Kidney glomerular epithelial cell (primary cell): ENCODE measurements at places on chromosomes 11 and 22.

DNA sequence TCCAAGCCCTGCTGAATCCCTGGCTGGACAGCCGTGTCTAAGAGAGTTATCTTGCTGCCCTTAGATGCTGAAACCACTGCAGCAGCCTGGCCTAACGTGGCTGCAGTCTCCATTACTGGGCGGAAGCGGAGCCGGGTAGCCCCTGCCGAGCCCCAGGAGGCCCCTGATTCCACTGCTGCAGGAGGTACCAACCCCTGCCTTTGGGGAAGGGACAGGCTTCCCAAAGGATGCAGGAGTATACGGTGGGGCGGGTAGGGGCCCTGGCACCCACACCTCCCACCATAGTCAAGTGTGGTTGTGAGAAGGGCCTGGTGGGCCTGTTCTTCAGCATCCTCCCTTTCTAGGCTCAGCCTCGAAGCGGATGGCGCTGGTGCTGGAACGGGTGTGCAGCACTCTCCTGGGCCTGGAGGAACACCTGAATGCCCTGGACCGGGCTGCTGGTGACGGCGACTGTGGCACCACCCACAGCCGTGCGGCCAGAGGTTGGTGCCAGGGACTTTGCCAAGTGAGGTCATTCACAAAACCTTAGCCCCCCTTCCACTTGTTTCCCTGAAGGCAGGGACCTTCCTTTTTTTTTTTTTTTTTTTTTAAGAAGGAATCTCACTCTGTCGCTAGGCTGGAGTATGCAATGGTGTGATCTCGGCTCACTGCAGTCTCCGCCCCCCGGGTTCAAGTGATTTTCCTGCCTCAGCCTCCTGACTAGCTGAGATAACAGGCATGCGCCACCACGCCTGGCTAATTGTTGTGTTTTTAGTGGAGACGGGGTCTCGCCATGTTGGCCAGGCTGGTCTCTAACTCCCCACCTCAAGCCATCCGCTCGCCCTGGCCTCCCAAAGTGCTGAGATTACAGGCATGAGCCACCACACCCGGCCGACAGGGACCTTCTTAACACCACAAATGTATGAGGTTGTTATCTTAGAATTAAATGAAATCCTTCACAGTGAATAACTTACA is 11.0 kb downstream of the TKFC start:
- DNase-seq, result no peak

GRCh38 chr11:6737872-6738466 is 33.8 kb downstream of the OR2AG2 start:
- DNase-seq, result peak; percentile 54

DNA sequence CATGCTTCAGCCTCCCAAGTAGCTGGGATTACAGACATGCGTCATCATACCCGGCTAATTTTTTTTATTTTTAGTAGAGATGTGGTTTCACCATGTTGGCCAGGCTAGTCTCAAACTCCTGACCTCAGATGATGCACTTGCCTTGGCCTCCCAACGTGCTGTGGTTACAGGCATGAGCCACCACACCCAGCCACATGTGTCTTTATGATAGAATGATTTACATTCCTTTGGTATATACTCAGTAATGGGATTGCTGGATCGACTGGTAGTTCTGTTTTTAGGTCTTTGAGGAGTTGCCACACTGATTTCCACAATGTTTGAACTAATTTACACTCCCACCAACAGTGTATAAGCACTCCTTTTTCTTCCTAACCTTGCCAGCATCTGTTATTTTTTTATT is 276.2 kb downstream of the METTL15 start:
- DNase-seq, result no peak

DNA sequence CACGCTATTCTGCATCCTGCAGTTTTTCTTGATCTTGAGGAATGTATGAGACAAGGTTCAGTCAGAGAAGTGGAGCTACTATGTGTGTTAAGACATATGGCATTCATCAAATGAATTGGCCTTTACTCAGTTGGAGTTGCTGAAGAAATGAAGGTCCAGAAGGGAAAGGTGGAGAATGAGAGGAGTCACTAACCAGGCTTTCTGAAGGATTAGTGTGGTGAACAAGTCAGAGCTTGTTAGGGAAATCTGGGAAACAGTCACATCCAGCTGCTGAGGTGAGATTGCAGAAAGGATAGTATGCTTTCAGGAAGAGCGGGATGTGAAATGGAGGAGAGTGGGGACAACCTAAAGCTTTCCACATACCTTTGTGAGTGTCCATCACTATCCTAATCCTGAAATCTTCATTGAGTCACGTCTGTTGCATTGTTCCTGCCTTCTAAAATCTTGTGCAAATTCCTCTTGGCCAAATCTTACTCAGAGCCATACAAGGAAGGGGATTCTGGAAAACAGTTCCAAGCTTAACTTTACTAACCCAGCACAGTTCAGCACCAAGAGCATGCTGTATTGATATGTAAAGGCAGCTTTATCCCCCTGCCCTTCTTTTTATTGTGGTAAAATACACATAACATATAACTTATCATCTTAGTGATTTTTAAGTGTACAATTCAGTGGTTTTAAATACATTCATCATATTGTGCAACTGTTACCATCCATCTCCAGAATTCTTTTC is 11.4 kb upstream of the PITPNB start:
- no peak for DNase-seq

- DNase-seq, result no peak
Observed at GRCh38 chr11:44149651-44150050, 54.2 kb downstream of the EXT2 start.

DNA sequence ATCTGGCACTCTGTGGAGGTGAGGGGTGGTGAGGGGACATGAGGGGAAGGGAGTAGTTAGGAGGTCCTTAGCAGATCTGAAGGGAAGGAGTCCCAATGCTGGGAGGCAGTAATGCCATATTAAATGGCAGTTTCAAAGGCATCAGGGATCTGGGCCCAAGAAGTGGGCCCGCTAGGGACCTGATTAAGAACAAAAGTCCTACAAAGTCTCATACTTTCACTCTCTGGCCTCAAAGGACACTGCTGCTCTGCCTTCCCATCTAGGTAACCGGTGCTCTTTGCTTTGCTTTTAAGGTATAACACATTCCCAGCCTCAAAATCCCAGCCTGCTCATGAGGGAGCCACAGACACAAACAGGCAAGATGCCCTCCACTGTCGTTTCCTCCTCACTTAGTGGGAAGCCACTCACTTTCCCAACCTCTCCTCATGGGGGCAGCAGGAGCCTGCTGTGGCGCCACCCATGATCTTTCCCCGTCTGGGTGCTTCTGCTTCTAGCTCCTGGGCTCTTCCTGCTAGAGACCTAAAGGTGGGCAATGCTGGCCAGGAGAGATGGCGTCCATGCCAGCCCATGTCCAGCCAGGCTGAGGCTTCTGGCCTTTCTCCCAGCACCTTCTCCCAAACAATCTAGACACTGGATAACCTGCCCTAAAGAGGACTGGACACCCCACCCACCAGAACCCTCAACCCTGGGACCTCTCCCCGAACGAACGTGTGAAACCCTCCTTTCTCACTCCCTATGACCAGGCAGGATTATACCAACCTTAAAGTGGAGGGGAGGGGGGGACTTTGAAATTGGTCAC is 68.3 kb downstream of the PLEKHA7 start:
- DNase-seq, result peak; percentile 74

- DNase-seq, result no peak
Observed at GRCh38 chr22:37449331-37450001, 22.2 kb upstream of the ELFN2 start.
